Effector memory CD4-positive, alpha-beta T cell (primary cell): ENCODE measurements at places on chromosomes 7 and 10.

DNA sequence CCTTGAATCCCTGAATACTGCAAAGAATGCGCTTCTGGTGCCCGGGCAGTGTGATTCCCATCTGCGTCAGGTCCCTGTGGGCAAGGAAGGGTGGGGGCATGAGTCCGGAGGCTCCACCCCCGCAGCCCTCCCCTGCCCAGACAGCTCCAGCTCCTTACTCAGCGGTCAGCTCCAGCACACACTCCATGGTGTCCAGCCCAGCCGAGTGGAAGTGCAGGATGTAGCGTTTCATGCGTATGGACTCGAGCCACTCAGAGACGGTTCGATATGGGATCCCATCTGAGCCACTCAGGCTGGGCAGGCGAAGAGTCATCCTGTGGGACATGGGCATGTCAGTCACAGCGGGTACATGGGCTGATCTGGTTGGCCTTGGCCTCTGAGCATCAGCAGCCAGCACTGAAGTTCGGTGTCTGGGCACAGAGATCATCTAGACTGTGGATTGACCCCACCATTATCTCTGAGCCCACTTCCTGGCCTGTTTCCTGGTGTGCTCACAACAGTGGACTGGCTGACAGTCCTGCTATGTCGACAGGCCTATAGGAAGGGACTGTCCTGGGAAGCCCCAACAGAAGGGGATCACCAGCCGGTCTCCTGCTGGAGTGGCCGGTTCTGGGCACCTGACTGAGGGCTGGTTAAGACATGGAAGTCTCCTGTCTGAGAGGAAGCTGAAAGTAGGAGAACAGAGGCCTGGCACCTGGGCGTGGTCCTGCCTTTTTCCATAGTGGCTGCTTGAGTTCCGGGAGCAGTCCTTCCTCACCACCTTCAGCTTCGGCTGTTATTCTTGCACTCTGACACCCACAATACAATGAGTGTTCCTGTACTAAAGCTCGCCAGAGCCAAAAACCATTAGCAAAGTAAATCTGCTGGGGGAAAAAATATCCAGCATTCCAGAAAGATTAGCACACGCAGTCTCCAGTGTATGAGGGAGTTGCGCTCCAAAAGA, 10.6 kb downstream of the ZYX start:
- DNase-seq: no peak

GRCh38 chr7:16295558-16295957, 125.8 kb downstream of the CRPPA start:
- no peak for DNase-seq

- DNase-seq: peak; percentile 17
Observed at GRCh38 chr10:6542999-6543430, 37.1 kb downstream of the PRKCQ start.

DNA sequence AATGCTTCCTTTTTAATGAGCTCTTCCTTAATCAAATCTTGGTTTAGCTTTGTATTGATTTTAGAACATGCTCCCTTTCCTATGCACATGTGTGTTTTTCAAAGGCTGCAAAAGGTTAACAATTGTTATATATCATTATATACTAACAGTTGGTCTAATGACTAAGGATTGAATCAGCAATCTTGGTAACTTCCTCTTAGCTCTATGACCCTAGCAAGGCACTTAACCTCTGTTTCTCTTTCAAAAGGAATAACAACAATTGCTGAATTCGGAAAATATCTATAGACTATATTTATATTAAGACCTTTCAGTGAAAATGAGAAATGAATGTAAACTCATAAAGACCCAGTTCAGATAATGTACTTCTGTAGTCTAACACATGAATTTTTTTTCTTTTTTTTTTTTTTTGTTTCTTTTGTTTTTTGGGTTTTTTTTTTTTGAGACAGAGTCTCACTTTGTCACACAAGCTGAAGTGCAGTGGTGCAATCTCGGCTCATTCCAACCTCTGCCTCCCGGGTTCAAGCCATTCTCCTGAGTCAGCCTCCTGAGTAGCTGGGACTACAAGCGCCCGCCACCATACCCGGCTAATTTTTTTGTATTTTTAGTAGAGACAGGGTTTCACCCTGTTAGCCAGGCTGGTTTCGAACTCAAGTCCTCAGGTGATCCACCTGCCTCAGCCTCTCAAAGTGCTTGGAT, 48.8 kb downstream of the HOXA1 start:
- DNase-seq: no peak

DNA sequence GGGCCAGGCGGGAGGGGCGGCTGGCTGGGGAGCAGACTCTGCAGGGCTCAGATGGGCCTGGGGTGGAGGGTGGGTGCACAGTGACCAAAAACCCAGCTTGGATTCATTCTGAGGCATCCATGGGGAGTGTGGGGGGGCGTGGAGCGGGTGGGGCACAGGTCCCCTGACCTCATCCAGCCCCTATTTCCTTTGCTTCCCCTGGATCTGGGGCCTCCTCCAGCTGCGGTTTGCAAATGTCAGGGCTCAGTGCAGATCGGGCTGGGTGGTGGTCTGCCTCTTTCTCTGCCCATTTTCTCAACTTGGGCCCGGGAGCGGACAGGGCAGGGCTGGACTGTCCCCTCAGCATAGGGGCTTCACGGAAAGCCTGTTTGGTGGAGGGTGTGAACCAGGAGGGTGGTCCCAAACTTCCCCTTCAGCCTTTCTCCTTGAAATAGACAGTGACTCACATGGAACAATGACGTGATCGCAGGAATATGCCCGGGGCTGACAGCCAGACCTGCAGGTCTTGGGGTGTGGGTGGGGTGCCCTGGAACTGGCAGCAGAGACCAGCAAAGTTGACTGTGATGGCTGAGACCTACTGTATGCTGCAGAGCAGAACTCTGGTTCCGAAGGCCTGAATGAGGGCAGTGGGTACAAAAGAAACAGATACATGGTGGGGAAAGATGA, 72.9 kb upstream of the PODXL start:
- no peak for DNase-seq

- DNase-seq: no peak
Observed at GRCh38 chr10:121167534-121168243, 316.5 kb downstream of the WDR11 start.

GRCh38 chr10:57338823-57339558, 928.7 kb downstream of the IPMK start:
- no peak for DNase-seq
